Lung (tissue), 17 donors: ENCODE measurements at places on chromosomes 6 and 20. TPM values are rescaled to one million over a fixed set of nuclear protein-coding genes. Genes with fewer than 3 reads are reported as not detected.

Gene NKAIN2
- 0.01 TPM for polyA plus RNA-seq

- DNase-seq = no peak
Observed at GRCh38 chr6:108167449-108168089, 1.7 kb downstream of the NR2E1 start.

DNA sequence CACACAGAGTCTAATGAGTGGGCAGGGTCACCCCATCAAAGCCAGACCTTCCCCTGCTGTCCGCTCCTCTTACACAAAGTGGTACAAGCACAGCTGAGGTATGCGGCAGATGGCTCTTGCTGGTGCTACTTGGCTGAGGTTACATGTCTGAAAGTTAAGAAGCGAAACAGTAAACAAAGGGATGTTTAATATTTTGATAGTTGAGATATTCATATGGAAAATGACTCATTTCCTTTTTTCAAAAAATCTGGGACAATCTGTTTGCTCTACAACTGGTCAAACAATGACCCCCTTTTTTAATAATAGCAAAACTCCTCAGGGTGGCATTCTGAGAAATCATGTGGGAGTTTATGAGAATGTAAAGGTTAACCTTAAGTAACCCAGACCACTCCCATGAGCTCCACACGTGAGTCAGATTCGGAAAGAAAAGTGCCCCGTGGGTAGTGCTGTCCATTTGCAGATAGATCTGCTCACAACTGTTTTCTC is 245.3 kb downstream of the TBXT start:
- no peak for DNase-seq

Gene GPLD1
- polyA plus RNA-seq = 0.45 TPM

Gene LPA
- polyA plus RNA-seq = not detected

Gene THBS2
- 15.1 TPM for polyA plus RNA-seq

Gene NDUFAF4
- 38.7 TPM for polyA plus RNA-seq

- DNase-seq = no peak
Observed at GRCh38 chr6:34836008-34836407, 44.1 kb downstream of the BLTP3A start.
